SIG-M5 (cell line): ENCODE measurements at places on chromosomes 12 and 14.

GRCh38 chr14:68370057-68370360 is 422.9 kb downstream of the ZFP36L1 start:
- DNase-seq = no peak

DNA sequence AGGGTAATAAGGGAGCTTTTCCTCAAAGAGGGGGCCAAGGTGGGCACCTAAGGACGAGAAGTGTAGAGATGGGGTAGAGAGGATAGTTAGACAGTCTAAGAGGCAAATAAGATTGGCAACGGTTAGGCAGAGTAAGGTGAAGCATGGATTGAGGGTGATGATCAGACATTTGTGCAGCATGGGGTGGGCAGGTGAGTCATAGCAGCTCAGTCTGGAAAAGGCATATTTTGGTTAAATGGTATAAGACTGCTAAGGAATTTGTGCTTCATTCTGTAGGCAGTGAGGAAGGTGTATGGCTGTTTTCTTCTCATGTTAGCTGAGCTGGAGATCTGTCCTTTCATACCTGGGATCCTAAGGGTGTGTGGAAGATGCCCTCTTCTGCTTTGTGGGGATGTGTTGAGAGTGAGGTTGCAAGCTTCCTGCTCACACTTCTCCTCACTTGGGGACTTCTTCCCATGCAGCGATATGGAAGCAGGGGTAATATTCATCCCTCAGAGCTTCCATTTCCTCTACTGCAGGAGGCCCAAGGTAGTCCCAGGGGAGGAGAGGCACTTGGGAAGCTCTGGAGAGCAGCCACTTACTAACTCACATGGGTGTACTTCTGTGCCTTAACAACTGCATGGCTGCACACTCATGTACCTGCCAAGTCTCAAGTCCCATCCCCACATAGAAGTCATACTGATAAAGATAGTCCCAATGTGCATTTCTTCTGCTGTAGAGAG is 28.9 kb downstream of the GSG1 start:
- DNase-seq = no peak

DNA sequence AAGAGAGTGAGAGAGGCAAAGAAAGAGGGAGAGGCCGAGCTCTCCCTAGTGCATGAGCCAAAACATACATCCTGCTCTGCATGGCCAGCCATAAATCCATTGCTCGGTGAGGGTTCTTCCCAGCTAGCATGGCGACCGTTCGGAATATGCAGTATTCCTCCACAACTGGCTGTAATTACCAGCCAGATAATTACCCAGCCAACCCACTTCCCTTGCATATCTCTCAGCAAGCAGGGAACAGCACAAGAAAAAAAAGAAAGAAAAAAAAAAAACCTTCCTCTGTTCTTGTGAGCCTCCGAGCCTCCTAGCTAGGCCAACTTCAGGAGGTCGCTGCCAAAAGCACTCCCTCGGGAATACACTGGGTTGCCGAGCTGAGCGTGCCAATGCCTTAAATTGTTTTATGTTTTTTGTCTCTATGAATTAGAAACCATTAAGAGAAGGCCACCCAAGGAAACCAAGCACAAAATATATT is 567.9 kb downstream of the MED13L start:
- no peak for DNase-seq

- DNase-seq = no peak
These were observed 8.5 kb upstream of the HSP90AA1 start for GRCh38 chr14:102095231-102095870.

DNA sequence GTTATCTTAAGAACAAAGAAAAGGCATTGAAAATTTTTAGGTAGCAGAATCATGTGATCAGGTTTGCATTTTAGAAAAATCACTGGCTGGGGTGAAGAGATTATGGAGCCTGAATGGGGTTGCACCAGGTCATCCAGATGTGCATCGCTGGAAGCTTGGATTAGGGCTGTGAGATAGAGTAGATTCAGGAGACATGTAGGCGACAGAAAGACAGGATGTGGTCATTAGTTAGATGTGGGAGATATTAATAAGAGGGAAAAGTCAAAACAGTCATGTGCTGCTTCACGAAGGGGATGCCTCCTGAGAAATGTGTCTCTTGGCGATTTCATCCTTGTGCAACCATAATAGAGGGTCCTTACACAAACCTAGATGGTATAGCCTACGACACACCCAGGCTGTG is 25.1 kb downstream of the TEAD4 start:
- no peak for DNase-seq
